ENCODE measurements at places on chromosomes 2 and 18.

DNA sequence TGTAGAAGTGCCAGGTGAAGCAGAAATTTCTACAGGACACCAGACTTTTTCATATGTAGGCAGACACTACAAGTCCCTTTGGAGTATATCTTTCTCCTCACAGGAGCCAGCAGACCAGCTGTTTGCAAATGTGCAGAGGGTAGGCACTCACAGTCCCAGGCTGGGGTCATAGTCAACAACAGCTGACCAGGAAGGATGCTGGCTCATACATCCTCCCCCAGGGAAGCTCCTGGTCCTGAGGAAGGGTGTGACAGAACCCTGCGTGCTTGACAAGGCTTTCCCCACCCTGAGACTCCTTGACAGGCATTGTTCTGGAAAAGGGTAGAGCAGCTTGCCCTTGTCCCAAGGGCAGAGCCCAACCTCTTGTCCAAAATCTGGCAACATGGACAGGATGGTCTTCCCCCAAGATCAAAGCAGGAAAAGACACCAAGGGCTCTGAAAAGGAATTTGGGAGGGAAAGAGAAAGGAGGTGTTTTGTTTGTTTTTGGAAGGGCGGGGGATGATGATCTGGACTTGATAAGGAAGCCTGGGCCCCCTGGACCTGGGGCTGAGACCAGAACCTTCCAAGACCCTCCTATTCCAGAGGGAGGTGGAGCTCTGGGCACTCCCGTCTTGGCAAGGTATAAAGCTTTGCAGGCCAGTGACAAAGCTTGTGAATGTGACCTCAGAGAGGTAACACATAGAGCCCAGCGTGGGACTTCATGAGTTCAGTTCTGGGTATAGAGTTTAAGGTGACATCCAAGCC, 87.1 kb downstream of the GFPT1 start:
- no peak for DNase-seq

GRCh38 chr2:105375001-105375561, 23.8 kb downstream of the FHL2 start:
- DNase-seq, result no peak

DNA sequence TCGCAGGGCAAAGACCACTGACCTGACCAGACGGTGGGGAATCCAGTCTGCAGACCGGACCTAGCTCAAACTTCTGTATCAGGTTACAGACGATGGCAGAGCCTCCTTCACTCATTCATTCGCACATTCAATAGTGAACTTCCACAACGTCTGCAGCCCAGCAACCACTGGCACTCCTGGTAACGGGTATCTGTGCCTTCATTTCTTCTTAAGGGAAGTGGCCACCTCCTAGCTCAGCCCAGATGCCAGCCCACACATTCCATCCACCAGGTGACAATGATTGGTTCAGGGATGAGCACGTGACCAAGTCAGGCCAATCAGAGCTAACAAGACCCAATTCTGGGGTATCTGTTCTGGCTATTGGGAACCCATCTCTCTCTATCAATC, 15.9 kb upstream of the ARMC9 start:
- DNase-seq, result no peak

- DNase-seq, result no peak
Observed at GRCh38 chr2:51994123-51994763, 962.3 kb upstream of the NRXN1 start.

DNA sequence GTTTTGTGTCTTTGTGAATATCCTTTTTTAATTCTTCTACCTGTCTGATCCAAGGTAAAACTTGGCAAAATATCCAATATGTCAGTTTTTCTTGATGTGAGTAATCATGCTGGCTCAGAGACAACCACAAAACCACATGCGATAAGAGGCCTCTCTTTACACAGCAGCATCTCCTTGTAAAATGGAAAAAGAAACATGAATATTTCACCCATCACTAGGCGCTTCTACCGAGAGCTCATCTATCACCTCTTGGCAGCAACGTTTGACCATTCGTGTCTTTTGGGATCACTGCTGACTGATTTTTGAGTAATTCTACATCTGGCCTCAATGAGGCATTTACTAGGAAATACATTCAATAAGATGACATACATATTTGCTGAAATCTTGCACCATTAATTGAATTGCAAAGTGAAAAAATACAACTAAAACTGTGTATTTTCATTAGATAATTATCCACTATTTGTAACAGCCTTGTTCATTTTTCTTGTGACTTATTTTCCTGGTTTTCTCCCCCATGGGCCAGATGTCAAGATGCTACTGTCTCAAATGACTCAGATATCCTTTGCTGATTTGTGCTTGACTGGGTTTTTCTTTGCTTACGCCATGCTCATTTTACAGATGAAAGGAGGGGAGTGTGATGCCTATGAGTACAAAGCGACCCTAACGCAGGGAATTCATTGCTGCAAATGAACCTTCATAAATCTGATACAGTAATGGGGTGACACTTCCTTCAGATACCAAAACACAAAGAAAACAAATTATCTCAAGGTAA, 467.5 kb downstream of the FBXO15 start:
- no peak for DNase-seq

GRCh38 chr2:58609326-58609725, 368.2 kb upstream of the FANCL start:
- DNase-seq, result no peak

DNA sequence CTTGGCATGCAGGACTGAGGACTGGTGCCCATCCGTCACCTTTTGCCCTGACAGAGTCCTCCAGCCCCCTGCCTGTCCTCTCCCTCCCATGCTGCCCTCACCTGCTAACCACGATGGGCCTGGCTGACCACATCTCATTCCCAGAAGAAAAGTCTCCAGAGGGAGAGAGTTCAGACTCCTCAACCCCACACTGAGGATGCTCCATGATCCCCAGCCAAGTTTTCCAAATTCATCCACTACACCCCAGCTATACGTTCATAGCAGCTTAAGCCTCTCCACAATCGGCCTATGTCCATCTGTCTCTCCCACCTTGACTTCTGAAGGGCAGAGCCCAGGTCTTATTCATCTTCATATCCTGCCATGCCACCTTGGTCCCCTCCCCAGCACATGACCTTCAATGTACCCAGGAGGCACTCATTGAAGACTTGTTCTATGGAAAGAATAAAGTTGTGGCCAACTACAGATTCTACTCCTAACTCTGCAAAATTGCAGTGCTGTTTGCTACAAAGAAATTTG, 115.6 kb upstream of the ID2 start:
- no peak for DNase-seq

GRCh38 chr2:44566059-44566458, 204.3 kb downstream of the CAMKMT start:
- DNase-seq, result no peak

DNA sequence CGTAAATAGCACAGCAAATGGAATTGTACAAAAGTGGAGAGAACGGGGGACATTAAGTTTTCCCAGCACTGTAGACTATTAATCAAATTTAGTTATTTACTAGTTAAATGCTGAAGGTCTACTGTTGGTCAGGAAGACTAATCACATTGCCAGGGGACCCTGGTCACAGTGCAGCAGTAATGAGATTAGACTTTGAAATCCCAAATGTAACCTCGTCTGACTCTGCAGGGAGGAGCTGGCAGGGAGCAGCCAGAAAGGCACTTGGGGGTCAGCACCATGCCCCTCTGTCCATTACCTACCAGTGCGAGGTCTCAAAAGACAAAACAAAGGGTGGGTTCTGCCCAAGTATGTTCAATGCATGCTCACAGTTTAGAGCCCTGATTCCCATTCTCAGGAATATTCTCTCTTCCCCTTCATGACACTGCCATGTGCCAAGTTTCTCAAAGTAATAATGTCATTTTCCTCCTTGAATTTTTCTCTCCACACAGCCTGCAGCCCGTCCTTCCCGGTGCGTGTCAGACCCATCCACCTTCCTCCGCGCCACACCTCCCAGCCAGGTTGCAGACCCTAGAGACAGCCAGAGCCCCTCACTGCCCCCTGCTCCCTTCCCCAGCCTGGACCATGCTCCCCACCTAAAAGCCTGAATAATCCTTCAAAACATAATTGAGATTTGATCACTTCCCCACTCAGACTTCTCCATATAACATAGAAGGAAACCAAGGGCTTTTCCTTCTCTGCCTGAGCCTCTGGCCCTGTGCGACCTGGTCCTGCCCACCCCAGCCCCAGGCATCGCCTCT, 52.5 kb downstream of the TMEM18 start:
- DNase-seq, result no peak

GRCh38 chr18:53874103-53874502, 350.4 kb downstream of the MBD2 start:
- no peak for DNase-seq

DNA sequence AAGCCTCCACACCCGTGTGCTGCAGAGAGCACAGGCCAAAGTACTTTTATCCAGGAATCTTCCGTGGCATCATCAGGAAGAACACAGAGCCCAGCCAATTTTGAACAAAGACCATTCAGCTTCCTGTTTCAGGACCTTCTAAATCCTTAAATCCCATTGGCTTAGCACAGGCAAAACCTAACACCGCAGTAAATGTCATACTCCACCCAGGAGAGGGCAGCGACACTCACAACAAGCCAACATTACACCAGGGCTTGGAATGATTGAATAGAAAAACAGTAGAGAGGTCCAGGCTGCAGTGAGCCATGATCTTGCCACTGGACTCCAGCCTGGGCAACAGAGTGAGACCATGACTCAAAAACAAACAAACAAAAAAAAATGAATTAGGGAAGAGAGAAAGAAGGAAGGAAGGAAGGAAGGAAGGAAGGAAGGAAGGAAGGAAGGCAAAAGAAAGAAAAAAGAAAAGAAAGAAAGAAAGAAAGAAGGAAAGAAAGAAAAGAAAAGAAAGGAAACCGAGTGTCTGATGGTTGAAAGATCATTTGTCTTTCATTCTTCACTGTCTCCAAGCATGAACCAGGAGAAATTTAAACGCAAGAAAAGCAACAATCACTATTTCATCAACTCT, 144.6 kb upstream of the SATB2 start:
- DNase-seq, result no peak

GRCh38 chr2:166197446-166197845, 69.6 kb upstream of the SCN1A start:
- DNase-seq, result no peak

GRCh38 chr2:100964681-100965169, 37.4 kb upstream of the RPL31 start:
- no peak for DNase-seq

DNA sequence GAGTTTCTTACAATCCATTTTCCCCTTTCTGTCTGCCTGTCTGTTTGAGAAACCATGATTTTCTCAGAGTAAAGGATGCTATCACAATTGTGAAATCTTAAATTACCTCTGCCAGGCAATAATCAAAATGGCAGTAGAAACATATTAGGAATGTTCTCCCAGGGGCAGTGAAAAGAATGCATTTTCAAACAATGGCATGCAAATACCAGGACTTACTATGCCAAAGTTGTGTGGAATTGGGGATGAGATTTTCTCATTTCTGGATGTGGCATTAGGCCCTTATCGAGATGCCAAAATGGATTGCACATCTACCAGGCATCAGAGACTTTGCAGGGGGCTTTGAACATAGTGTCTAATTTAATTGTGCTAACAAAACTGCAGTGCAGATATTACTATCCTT, 821.4 kb downstream of the RNF144A start:
- DNase-seq, result no peak

- DNase-seq, result no peak
Observed at GRCh38 chr2:137776697-137777096, 187.6 kb upstream of the HNMT start.

DNA sequence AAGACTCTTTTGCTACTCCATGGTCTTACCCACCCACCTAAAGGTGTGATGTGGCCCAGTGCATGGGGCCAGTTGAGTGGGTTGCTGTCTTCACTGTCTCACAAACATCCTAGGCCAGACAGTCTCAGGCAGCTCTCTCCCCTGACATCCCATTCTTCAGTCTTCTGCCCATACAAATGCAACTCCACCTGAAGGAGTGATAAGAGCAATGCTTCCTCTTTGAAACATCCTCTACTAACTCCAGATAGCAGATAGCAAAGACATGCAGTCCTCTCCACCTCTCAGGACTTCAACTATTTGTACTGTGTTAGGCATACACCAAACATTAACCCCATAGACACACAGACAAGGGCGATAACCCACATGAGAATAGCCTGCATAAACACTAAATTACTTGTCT, 71.3 kb downstream of the MTHFD2 start:
- no peak for DNase-seq

- no peak for DNase-seq
Observed at GRCh38 chr18:78664848-78665247, 314.8 kb upstream of the SALL3 start.

- no peak for DNase-seq
Observed at GRCh38 chr2:95024371-95024770, 1.1 kb upstream of the MAL start.

DNA sequence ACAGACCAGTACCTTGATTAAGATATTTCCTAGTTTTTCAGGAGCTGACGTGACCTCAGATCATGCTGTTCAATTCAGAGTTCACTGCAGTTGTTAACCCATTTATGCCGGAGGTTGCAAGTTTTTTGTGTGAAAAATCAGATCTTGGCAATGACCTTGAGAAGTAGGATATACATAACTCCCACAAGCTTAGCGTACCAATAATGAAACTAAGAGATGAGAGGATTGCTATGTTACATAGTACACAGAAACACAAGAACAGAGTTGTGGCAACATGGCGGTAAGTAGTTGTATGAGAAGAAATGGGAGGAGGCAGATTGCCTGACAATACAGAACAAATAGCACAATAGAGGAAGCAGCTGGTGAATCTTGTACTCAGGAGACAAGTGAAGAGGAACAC, 39.1 kb downstream of the PPIG start:
- no peak for DNase-seq

GRCh38 chr2:95375532-95376150, 26.9 kb upstream of the FAHD2A start:
- DNase-seq, result no peak

DNA sequence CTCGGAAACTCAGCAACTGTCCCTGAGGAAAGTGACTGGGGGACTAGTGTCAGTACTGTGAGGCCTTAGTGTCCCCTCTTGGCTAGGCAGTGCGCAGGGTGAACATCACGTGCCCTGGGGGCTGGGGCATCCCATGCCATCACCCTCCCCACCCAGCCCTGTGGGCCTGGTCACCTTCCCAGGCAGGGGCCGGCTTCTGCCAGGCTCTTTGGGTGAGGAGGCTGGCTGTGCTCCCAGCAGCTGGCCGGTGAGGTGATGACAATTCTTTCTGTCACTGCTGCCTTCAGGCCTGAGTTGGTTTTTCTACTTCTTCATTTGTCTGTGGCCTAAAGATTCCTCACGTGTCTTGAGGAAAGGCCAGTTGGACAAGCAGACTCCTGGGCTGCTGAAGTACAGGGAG, 180.8 kb downstream of the KLHL29 start:
- DNase-seq, result no peak

- DNase-seq, result no peak
Observed at GRCh38 chr2:17272170-17272569, 246.1 kb downstream of the RAD51AP2 start.
